ENCODE measurements at places on chromosomes 2 and 18.

DNA sequence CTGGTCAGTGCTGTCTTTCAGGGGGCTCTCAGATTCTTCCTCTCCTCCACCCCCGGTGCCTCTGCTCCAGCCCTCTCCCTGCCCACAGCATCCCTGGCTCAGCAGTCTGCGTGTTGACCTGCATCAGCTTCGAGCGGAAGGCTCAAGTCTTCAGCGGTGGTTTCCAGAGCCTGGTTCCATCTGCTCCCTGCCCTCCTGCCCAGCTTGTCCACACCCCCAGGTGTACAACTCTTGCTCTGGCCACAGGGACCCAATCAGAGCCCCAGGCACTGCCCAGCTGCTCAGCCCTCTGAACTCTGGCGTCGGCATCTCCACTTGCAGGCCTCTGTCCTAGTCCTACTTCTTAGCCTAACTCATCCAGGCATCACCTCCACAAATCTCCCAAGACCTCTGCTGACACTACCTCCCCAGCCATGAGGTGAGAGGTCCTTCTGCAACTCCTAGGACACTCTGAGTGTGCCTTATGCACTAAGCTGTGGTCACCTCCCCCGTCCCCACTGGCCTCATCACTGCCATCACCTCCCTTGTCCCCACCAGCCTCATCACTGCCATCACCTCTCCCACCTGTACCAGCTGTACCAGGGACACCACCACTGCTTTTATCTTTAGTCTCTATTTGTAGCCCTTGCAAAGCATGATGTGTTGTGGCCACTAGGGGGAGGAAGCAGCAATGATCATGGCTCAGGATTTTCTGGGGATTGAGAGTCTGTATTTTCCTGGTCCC, 60.9 kb downstream of the EDAR start:
- DNase-seq = no peak

DNA sequence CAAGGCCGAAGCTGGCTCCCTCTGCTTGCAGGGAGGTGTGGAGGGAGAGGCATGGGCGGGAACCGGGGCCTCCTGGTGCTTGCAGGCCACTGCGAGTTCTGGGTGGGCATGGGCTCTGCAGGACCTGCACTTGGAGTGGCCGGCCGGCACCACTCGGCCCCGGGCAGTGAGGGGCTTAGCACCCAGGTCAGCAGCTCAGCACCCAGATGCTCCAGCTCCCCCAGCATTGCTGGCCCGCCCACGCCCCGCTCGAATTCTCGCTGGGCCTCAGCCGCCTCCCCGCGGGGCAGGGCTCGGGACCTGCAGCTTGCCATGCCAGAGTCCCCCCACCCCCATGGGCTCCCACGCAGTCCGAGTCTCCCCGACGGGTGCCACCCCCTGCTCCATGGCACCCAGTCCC, 176.2 kb upstream of the FAM98A start:
- DNase-seq = no peak

DNA sequence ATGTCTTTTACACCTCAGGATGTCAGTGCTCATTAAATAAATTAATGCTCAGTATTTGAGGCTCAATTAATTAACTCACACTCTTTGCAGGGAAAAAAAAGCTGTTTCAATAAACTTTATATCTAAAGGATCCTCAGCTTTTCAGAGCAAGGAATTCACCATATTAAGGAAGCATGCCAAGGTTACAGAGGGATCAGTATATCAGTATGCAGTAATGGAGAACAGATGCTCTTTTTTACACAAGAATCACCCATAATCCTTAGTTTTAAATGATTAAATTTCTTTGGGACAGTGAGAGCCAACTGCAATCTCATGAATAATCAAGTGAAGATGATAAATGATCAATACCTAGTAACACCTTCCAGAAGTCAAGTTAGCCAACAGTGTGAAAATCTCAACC, 14.9 kb upstream of the LCT start:
- DNase-seq = no peak

DNA sequence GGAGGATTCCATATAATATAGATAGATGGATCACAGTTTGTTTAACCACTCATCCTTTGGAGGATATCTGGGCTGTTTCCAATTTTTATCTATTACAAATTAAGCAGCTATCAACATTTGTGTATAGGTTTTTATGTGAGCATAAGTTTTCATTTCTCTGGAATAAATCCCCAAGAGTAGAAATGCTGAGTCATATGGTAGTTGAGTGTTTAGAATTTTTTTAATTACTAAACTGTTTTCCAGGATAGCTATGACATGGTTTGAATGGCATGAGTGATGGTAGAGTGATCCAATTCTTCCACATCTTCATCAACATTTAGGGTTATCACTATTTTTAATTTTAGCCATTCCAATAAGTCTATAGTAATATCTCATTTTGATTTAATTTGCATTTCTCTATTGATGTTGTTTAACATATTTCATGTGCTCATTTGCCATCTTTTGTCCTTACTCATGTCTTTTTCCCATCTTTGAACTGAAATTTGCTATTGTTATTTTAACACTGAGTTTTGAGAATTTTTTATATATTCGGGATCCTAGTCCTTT, 31.4 kb downstream of the ABCB11 start:
- no peak for DNase-seq

- DNase-seq = no peak
Measured at GRCh38 chr2:207153266-207153975, 12.3 kb downstream of the KLF7 start.

- no peak for DNase-seq
Measured at GRCh38 chr18:45386041-45386655, 229.1 kb upstream of the SLC14A2 start.

DNA sequence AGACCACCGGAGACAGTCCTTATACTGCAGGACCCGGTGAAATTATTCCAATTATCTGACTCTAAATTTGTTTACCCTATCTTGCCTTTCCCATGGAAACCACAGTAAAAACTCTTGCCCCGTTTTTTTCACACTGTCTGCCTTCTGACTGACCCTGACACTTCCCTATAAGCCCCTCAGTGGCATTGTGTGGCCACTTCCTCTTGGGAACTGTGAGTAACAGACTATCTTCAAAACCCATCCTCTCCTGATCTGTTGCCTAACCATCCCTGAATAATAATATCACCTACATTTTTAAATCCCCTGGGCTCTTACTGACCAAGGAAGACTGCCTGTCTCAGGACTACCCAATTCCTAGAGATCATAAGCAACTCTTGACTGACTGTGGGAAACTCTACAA, 42.6 kb upstream of the RNF152 start:
- no peak for DNase-seq

All from cortex of kidney (tissue), 1 donor.